ENCODE measurements at places on chromosomes 3 and 15.

DNA sequence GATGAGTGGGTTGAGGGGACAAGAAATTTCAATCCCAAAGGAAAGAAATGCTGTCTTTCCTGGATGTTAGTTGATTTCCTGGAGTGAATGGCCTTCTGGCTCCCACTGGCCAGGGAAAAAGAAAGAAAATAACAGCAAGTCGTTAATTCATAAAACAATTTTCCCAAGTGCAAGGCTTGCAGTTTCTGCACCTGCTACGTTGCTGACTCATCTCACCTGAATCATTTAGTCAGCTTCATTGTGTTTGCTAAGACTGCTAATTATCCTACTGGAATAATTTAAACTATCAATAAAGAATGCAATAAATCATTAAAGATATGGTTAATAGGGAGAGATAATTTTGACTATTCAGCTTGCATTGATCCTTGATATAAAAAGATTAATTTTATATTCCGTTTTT, 387.6 kb downstream of the ROBO2 start:
- DNase-seq: no peak

DNA sequence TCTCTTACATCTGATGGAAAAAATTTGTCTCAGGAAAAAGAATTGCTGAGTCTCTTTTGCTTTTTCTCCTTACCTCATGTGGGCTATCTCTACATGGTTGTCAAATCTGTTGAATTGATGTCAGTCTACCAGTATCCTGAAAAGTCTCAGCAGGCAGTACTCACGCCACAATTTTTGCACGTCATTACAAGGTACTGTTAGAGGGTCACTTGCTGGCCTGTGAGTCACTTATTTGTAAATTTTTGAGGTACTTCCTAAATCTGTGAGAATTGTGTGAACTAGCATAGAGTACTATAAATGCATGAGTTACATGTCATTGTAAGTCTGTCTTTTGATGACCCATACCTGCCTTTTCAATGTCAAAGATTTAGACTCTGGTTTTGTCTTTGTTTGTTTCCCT, 15.9 kb downstream of the HPS3 start:
- no peak for DNase-seq

GRCh38 chr3:189975391-189975990, 145.2 kb downstream of the P3H2 start:
- DNase-seq: no peak

DNA sequence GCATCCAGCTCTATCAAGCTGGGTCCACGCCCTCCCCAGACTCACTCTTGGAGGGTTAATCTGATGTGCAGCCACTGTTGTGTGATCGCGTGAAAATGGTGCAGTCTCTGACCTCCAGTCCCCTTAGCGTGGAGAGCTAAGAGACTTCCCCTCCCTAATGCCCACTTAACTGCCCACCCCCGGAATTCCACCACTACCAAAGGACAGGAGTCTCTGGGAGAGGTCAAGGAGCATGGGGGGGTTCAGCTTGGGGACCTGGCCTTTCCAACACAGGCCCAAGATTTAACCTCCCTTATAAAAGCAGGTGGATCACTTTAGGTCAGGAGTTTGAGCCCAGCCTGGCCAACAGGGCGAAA, 48.8 kb downstream of the CCDC12 start:
- no peak for DNase-seq
